ENCODE measurements at places on chromosomes 1 and 21. TPM values are rescaled to one million over a fixed set of nuclear protein-coding genes. Genes with fewer than 3 reads are reported as not detected.

CA6 gene
- 0.36 TPM for polyA plus RNA-seq

PRR9 gene
- not detected for polyA plus RNA-seq

NCAM2 gene
- 0.10 TPM for polyA plus RNA-seq

GPR161 gene
- 0.07 TPM for polyA plus RNA-seq

CLCNKA gene
- 0.03 TPM for polyA plus RNA-seq

- no peak for DNase-seq
Observed at GRCh38 chr1:224733027-224733911, 117.2 kb downstream of the CNIH3 start.

DNA sequence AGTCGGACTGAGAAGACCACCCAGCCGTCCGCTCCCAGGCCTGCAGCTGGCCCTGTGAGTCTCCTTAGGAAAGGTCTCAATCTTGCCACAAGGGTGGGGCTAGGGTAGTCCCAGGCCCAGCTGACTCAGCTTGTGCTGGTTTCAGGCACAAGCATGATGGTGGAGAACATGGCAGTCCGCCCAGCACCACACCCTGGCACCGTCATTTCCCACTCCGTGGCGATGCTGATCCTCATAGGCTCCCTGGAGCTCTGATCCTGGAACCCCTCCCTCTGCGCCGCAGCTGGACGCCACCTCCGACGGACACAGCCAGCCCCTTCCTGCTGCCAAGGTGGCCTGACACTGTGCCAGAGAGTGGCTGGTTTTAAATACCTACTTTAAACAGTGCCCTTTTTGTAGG is 10.7 kb downstream of the TMEM81 start:
- no peak for DNase-seq

DNA sequence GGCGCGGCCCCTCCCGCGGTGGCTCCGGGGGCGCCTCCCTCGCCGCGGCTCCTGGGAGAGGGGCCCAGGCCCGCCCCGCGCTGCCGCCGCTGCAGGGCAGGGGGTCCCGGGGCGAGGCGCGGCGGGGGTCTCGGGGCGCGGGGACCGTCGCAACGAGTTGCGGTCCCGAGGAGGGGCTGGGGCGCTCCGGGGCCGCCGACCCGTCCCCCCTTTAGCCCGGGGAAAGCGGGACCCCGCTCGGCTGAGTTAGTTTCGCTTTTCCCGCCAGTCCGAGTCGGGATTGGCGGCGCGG is 493 bp downstream of the SPSB1 start:
- DNase-seq: no peak

DNA sequence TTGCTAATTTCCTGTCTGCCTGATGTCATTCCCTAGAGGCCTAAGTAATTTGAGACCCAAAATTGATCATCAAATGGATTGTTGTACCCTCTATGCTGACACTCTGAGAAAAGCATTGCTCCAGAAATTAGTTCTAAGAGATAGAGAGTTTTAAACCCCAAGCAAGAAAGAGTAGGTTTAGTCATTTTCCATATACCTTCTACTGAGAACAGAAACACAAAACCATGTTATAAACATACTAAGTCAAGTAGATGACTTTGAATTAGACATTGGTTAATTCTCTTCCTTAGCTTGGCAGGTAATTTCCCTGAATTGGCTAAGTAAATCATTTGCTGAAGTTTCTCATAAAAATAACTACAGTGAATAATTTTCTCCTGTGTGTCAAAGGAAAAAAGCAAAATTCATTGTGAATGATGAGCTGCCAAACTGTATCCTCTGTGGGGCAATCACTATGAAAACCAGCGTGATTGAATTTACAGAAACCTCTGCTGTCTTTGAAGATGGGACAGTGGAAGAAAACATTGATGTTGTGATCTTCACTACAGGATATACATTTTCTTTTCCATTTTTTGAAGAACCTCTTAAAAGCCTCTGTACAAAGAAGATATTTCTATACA is 20.1 kb downstream of the FMO4 start:
- no peak for DNase-seq

- DNase-seq: no peak
Observed at GRCh38 chr1:32954168-32954567, 10.4 kb downstream of the RNF19B start.

GRCh38 chr1:152052606-152053005 is 15.8 kb upstream of the S100A11 start:
- DNase-seq: peak; percentile 85

GRCh38 chr1:40179496-40180089 is 18.4 kb downstream of the RLF start:
- no peak for DNase-seq

DNA sequence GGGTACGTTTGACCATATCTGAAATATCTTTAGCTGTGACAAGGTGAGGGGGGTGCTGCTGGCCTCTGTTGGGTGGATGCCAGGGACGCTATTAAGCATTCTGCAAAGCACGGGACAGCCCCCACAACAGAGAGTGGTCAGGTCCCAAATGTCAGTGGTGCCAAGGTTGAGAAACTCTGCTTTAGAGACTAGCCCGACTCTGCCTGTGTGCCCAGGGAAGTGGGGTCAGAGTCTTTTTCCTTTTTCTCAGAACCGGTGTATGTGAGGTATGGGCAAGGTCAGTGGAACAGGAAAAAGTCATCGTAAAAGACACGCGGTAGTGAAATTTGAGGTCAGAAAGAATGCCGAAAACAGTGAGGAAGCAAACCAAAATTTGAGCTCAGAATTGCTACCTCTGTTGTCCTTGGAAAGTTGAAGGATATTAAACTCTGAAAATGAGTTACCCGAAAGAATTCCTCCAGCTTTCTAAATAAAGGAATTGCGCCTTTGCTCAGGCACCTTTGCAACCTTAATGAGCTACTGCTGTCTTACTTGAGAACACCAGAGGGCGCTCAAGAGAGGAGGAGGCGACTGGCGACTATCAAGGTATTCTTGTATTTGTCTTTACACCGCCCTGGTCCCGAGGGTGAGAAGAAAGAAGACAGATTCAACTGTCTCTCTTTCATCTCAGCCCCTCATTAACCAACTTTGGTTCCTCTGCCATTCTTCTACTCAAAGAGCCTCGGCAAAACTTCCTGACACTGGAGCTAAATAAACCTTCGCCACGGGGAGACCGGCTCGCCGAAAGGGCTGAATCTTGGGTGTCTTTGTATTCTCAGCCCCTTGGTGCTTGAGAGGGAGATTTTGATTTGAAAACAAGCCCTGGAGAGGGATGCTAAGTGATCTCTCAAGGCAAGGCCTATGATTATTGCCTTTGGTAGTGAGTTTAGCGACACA is 85.4 kb upstream of the OLIG2 start:
- DNase-seq: peak; percentile 63

DNA sequence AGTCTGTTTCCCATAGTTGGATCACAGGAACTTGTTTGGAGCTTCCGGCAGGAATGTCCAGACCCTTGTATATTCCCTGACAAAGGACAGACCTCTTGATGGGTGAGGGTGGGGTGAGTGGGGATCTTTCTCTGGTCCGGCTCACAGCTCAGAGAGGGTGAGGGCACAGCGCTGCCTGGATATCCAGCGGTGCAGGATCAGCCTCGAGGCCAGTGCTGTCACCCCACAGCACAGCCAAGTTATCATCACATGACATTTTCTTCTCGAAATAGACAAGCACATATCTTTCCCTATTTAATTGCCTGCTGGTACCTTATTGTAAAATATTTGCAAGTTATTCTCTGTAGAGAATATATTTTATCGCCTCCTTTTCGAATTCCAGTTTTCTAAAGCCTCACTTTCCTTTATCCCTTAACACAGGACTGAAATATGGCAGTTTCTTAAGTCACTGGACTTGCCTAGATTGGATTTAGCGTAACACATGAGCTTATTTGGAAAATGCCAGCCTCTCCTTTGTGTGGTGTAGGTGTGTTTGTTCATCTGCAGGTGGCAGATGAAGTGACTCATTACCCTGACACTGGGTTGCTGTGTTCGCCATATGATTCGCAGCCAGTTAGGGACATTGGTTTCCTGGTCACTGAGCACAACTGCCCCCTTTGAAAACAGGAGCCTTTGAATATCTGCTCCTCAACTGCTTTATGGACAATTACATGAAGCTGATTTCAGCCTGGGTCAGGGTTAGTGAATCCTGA is 21.4 kb downstream of the CLIC6 start:
- DNase-seq: no peak

DNA sequence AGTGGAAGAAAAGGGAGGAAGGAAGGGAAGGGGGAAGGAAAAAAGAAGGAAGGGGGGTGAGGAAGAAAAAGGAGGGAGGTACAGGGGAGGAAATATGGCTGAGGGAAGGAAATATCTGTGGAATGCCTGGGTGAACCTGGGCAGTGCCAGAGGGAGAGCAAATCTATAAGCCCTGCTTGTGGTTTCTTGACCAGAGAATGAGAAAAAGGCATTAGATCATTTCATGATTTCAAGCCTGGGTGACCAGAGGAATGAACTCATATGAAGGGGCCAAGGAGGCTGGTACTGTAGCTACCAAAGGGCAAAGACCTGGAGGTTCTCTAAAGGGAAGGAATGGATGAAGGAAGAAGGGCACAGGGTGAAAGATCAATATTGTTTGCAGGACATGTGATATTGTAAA is 31.4 kb downstream of the GNG12 start:
- no peak for DNase-seq

GRCh38 chr1:27787895-27788294 is 14.9 kb downstream of the STX12 start:
- no peak for DNase-seq

GRCh38 chr1:101005871-101006270 is 19.7 kb downstream of the DPH5 start:
- DNase-seq: no peak

DNA sequence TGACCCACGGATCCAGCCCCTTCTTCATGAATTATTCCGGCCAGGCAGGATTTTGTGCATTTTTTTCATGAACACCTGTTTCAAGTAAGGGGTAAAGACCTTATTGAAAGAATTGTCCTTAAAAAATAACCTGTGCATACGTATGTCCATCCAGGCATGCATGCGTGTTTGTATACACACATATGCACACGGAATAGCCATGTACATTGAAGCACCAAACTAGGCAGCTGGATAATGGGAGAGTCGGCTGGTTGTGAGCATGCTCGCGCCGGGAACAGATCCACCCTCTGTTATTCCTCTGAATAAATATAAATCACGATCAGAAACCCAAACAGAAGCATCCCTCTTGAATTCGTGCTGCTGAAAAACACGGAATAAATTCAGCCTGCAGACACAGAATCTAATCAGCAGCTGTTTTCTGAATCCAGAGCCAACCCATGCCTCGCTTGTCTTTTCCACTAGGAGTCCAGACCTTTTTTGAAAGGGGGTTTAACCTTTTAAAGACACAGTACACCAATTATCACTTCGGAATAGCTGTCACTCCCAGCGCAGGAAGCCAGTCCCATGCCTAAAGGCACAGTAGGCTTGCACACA is at the start of gene HIVEP3:
Gene HIVEP3 (minus strand): TSS at position 473 of the 594 bp plus-strand sequence.
- no peak for DNase-seq

DNA sequence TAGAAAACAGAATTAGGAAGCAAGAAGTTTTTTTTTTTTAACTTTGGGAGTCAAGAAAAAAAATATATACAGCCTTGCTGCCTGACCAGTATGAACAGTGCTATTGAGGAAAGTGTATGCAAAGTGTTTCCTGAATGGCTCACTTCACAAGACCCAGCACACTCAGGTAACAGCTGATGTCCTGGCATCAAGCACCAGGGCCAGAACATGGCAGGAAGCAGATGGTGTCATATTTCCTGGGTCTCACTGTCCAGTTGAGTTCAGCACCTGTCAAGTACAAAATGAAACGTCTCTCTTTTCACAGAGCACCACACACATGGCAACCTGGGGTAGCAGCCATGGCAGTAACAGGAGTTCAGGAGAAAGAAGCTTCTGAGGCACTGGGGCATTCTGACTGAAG is 372.3 kb downstream of the TTLL7 start:
- DNase-seq: peak; percentile 3

- DNase-seq: no peak
Observed at GRCh38 chr21:14742119-14742518, 196.0 kb upstream of the SAMSN1 start.

DNA sequence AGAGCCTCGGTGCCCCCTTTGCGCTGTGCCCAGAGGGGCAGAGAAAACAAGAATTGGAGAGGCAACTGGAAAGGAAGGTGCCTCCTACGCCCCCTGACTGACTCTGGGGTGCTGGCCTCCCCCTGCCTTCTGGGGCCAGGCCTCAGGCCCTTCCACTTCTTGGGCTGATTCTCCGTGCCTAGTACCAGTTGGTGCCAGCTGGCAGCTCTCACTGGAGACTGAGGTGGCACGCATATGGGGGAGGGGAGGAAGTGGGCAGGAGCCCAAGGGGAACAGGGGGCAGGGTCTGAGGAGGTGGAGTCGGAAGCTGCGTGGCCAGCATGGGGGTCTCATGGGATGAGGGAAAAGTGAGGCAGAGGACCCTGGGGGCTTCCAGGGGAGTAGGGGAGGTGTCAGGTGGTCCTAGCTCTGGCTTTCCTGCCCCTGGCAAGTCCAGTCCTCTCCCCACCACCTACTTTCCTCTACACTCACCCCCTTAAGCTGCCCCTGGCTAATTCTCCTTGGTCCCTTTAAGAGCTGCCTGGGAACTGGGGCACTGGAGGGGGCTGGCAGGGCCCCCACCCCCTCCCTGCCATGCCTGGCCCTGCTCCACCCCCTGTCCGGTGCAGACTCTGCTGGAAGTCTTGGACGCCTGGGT is 6.5 kb upstream of the SEMA4A start:
- peak; percentile 40 for DNase-seq

DNA sequence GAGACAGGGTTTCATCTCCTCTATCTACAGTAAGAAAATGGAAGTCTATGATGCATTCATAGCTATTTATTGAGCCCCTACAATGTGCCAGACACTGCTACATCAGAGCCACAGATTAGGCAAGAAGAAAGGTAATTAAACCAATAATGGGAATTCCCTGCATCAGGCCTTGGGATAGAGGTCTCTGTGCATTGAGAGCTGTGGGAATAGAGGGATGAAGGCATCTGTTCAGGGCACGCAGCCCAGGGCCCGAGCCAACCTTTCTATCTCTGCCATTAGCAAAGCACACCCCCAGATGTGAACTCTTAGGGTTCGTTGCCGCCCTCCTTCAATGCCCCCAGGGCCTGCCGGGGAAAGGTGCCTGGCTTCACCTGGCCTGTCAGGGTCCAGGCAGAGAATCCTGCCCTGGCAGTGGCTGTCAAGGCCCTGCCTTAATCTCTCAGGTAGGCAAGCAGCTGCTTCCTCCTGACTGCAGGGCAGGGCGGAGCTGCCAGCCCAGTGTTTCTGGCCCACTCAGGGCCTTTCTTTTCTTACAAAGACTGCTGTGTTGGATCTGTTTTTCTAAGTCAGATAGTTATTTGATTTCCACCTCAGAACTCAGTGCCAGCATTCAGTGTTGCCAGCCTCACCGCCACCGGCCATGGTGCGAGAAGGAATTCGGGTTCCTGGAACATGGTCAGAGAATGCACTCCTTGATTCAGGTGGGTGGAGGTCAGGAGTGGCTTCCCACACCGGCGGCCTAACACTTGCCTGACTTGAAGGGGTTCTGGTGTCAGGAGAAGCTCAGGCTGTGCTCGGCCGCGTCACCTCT is 76.1 kb downstream of the PGM1 start:
- DNase-seq: no peak

DNA sequence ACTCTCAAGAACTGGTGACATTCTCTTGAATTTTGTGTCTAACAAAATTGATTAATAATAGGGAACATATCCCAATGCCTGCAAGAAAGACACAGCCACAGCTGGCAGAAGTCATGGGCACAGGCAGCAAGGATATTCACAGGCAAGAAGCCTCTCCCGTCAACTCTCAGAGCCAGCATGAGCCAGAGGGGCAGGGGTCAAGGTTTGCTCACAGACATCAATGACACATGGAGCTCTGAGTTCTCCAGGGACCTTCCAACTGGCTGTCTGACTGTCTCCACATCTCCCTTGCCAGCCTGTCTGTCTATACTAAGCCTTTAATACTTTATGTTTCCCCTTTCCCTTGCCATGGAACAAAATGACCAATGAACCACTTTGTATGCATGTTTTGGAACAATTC is 101.5 kb upstream of the RAB4A start:
- DNase-seq: no peak

All from B cell (primary cell).